Subcutaneous preadipocyte (primary cell): ENCODE measurements at places on chromosomes 5 and 9. TPM values are rescaled to one million over a fixed set of nuclear protein-coding genes. Genes with fewer than 3 reads are reported as not detected.

Gene ANKRD18A
- total RNA-seq = not detected in 2 replicates

Gene ANXA6
- 345 and 356 TPM in 2 replicates for total RNA-seq

Gene C5orf58
- not detected in 2 replicates for total RNA-seq

Gene UGCG
- total RNA-seq = 28.7 and 53.4 TPM in 2 replicates

Gene LAMC3
- 0.20 and 0.37 TPM in 2 replicates for total RNA-seq

Gene OBP2B
- total RNA-seq = not detected in 2 replicates

Gene IFNA21
- total RNA-seq = not detected in 2 replicates

Gene PRDM9
- not detected in 2 replicates for total RNA-seq

Gene SPAAR
- total RNA-seq = 0.20 and 0.37 TPM in 2 replicates

Gene MLANA
- total RNA-seq = 0.20 TPM in 1 of 2 replicates, not detected in the other

Gene SPATA31A3
- total RNA-seq = not detected in 2 replicates

Gene SPEF2
- 3.3 and 5.1 TPM in 2 replicates for total RNA-seq

Gene SLC4A9
- not detected in 2 replicates for total RNA-seq

Gene OCLN
- 5.5 and 7.3 TPM in 2 replicates for total RNA-seq

Gene TERT
- not detected in 2 replicates for total RNA-seq

Gene TMEM252
- total RNA-seq = not detected in 2 replicates

Gene NUTM2F
- not detected in 2 replicates for total RNA-seq

Gene EEIG1
- total RNA-seq = 10.8 and 13.6 TPM in 2 replicates

Gene NOXA1
- total RNA-seq = 0.20 and 0.37 TPM in 2 replicates

Gene BHMT2
- 5.1 and 5.3 TPM in 2 replicates for total RNA-seq

Gene DRD1
- total RNA-seq = not detected in 2 replicates

Gene BTNL9
- 0.37 TPM in 1 of 2 replicates, not detected in the other for total RNA-seq

Gene PCDHB15
- under 0.01 TPM in 1 of 2 replicates, not detected in the other for total RNA-seq

Gene NEUROG1
- not detected in 2 replicates for total RNA-seq

Gene ADCY2
- total RNA-seq = under 0.01 TPM in 1 of 2 replicates, not detected in the other

Gene SLC1A3
- total RNA-seq = 10.3 and 16.8 TPM in 2 replicates

Gene RAB3C
- not detected in 2 replicates for total RNA-seq

Gene NFIB
- total RNA-seq = 57.3 and 61.4 TPM in 2 replicates

Gene TSSK1B
- total RNA-seq = under 0.01 and 0.20 TPM in 2 replicates

Gene JAKMIP2
- total RNA-seq = 0.39 and 1.1 TPM in 2 replicates

Gene WDR31
- 0.73 and 0.98 TPM in 2 replicates for total RNA-seq

Gene AHRR
- 21.3 and 26.4 TPM in 2 replicates for total RNA-seq

Gene FAM221B
- total RNA-seq = not detected in 2 replicates

Gene SLC45A2
- 0.20 and 0.37 TPM in 2 replicates for total RNA-seq

Gene SYNPO
- total RNA-seq = 0.98 and 1.5 TPM in 2 replicates

Gene CTSL
- total RNA-seq = 719 and 1,655 TPM in 2 replicates

Gene FRRS1L
- total RNA-seq = under 0.01 TPM in 1 of 2 replicates, not detected in the other

Gene CDX1
- not detected in 2 replicates for total RNA-seq

Gene LVRN
- 0.39 and 0.73 TPM in 2 replicates for total RNA-seq

Gene IFNA2
- not detected in 2 replicates for total RNA-seq

Gene ZFP37
- total RNA-seq = 0.73 and 1.6 TPM in 2 replicates

Gene AGXT2
- not detected in 2 replicates for total RNA-seq

Gene DNAI1
- 0.20 TPM in 1 of 2 replicates, not detected in the other for total RNA-seq

Gene SLC30A5
- 41.9 and 66.1 TPM in 2 replicates for total RNA-seq

Gene HMGCR
- 165 and 233 TPM in 2 replicates for total RNA-seq

Gene DMRTA1
- total RNA-seq = under 0.01 and 0.78 TPM in 2 replicates

Gene TMEM174
- total RNA-seq = not detected in 2 replicates

Gene TLR4
- 8.8 and 17.4 TPM in 2 replicates for total RNA-seq

Gene LEAP2
- total RNA-seq = 0.37 and 0.59 TPM in 2 replicates
